RWPE1 (cell line): ENCODE measurements at places on chromosomes 5 and 9.

GRCh38 chr5:132815454-132815853, 2.4 kb downstream of the SOWAHA start:
- DNase-seq, result peak; percentile 24

- DNase-seq, result peak; percentile 16
Observed at GRCh38 chr5:118956727-118957126, 31.6 kb downstream of the DTWD2 start.

DNA sequence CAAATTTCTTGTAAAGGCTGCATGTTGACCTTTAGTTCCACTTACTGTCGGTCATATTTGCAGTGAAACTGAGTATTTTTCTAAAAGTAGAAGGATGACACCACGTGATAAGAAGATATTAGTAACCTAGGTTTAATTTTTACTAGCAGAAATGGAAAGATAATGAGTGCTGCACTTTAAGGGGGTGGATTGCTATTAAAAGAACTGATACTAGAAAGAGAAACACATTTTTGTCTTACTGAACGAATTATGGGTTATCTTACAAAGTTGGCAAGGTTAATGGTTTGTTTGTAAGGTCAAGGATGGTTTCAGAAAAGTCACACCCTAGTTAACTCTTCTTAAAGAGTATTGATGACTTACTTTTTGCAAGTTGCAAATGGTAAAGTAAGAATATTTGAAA, 2.4 kb downstream of the MACIR start:
- no peak for DNase-seq

DNA sequence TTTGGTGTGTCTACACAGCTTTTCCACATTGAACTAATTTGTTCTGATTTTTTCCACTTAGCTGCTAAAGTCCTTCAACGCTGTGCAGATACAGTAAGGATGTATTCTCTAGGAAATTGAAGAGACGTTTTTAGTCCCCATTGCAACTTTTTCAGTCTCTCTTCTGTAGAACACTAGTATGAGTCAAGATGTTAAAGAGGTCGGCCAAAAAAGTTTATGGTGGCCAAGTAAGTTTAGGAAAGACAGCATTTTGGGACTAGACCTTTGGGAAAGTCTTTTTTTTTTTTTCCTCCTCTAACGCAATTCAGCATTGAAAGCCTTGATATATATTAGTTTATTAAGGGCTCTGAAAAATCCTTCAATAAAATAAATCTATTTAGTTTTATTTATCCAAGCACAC, 243.5 kb upstream of the FBXL7 start:
- DNase-seq, result no peak

DNA sequence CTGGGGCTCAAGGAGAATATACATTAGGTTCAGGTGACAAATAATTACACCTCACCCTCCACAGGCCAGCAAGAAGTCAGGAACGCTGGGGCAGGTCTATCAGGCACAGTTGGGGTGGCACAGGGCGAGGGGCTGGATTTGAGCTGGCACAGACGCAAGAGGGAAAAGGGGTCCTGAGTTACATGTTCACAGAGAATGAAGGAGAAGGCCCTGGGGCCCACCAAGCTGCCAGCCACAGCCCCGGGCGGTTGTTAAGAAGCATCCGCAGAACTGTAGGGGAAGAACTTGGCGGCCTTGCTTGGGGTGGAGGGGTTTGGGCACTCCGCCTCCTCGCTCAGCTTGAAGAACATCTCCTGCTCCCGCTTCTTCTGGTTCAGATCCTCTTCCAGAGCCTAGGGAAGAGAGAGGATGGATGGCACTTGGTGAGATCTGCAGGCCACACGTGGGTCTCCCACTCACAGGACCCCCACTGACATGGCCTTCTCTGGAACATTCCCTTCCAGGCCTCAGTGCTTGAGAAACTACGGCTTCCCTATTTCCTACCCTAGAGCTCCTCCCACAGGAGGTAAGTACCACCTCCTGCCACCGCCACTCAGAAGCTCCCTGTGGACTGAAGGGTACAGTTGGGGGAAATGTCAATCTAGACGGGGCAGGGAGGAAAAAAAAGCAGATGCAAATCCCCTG, 38.3 kb upstream of the FBXW11 start:
- no peak for DNase-seq

DNA sequence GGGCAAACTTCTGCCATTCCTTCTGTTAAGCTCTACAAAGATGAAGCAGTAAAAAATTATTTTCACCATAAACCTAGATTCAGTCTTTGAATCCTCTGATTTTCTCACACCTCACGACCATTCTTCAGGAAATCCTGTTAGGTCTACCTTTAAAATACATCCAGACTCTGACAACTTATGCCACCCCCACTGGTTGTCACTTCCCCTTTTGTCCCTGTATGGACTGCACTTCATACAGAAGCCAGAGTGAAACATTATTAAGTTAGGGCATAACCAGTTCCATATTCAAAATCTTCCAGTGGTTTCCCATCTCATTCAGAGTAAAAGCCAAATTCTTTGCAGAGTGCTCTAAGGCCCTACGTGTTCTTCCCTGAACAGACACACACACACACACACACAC, 499.8 kb downstream of the RASEF start:
- no peak for DNase-seq

DNA sequence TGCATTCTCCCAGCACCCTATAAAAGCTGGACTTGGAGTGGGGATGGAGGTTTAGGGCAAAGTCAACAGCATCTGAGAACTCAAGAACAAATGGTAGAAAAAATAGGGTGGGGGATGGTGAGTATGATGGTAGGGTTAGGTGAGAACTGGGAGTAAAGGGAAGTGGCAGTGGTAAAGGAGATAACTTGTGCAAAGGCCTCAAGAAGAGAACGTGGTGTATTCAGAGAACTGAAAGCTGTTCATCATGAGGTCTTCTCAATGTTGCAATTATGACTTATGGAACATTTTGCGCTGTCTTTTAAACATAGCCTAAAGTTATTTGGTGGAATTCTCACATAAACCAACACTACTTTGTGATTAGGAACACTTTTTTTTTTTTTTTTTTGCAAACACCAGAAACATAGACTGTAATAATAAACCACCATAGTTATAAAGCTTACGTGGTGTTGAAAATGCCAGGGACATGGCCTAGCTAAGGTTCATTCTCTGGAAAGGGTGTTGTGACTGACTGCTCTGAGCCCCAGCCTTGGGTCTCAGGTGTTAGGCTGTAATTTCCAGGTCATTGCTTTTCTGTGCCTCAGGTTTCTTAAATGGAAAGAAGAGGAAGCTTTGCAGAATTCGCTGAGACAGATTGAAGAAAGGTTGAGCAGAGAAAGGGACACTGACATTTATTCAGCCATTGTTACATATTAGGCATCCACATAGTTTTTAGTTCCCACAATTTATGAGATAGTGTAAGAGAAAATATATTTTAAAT, 19.2 kb upstream of the TXNDC8 start:
- no peak for DNase-seq

GRCh38 chr5:143920772-143921171, 108.8 kb downstream of the HMHB1 start:
- peak; percentile 36 for DNase-seq

- DNase-seq, result no peak
Observed at GRCh38 chr5:95382801-95383200, 8.4 kb upstream of the FAM81B start.

DNA sequence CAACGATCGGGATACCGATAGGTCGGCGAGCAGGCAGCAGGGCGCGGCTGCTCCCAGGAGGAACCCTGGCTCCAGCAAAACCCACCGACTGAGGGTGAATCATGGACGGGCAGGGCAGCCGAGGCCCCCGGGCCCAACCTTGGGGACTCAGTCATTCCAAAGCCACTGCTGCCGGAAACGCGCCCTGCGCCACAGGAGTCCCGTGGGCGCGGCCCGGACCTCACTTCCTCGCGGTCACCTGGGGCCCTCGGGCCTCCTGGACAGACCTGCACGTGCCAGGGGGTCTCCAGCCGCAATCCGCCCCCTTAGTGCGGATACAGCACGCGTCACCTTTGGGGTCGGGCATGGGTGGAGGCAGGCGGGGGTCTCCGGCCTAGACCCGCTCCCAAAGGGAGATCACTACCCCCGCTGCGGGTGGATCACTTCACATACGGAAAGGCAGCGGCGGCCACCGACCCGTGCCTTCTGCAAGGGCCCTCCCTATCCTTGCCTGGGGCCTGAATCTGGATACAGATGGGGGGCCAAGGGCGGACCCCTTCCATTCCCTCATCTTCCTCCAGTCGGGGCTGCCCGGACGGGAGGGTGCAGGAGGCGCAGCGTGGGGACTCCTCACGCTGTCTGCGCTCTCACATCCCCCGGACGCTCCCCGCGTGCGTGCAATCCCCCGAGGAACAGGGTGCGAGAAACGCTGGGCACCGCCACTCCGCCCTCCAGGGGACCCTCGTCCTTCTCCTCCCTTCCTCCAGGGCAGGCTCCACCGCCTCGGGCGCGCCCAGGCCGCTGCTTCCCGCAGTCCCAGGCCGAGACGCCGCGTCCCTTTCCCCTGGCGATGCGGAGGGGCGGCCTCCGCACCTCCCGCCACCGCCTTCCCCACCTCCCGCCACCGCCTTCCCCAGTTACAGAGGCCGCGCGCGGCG, 586 bp downstream of the TXN start:
- peak; percentile 59 for DNase-seq

DNA sequence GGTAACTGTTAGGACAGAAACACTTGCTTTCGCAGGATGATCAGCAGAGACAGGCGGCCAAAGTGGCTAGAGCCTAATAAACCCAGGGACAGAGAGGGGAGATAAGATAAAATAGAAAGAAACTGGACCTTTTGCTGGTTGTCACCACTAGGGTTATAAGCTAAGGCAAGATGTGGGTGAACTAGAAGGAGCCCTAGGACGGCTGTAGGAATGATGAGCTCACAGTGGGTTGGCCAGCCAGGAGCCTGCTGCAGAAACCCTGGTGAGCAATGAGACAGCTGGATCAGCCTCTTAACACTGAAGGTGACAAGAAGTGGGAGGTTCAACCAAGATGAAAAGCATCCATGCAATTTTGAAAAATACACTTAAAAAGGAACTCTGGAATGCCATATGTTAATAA, 13.5 kb downstream of the CTNND2 start:
- DNase-seq, result no peak

- peak; percentile 25 for DNase-seq
Observed at GRCh38 chr9:31674264-31674663, 710.2 kb upstream of the ACO1 start.

DNA sequence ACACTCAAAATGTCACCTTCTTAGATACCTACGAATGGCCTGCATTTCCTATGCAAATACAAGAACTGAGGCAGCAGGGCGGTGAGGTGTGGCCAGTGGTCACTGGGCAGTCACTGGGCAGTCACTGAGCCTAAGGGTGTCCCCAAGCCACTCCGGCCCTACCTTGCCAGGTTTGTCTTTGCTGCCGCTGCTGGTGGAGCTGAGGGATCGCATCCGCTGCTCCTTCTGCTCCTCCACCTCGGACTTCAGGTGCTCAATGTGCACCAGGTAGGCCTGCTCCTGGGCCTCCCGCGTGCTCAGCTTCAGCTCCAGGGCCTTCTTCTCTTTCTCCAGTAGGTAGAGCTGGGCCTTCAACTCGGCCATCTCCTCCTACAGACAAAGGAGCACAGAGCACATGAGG, 72.3 kb downstream of the DCP2 start:
- DNase-seq, result no peak

- no peak for DNase-seq
Observed at GRCh38 chr5:157155297-157155696, 10.8 kb downstream of the GARIN3 start.

DNA sequence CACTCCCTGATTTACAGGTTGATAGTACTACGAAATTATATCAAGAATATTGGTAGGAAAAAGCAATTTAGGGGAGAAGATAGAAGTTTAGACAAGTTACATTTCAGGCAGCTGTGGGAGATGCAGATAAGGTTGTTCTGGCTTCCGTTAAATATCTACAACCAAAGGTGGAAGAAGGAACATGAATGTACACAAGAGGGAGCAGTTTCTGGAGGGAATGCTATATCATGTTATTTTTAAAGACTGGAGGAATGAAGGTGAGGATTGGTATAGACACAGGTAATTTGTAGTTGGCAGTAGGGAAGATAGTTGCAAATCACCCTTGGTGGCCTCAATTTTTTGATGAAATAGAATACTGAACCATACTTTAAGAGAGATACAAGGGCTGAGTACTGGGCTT, 187.3 kb upstream of the NMUR2 start:
- DNase-seq, result peak; percentile 7

GRCh38 chr5:33408816-33409215, 31.9 kb upstream of the TARS1 start:
- DNase-seq, result no peak

DNA sequence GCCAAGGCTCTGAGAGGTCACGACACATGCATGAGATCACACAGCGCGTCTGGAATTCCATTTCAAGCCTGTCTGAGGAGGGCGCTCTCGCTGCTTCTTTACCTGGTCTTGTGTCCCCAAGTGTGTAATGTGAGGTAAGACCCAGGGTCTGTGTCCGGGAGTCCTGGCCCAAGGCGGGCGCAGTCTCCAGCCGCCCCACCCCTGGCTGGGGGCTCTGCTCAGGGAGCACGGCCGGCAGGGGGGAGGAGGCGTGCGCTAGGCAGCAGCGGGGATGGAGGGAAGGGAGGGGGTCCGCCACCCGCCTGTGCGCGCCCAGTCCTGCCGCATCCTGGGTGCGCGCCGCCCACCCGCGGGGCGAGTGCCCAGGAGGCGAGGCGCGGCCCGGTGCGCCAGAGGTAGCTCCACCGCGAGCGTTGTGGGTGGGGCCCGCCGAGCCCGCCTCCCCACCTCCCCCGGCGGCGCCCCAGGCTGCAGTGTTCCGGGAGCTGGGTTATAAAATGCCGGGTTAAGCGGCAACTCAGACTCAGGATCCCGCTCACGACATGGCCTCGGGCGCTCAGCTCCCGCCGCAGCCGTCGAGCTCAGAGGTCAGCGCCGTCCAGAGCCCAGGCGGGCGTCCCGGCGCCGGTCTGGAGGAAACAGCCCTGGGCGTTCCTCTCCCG, at the start of gene CCNI2:
Gene CCNI2 (plus strand): TSS at position 473 of the 662 bp plus-strand sequence. CDS start 70 bp downstream, at position 543.
- DNase-seq, result peak; percentile 53

DNA sequence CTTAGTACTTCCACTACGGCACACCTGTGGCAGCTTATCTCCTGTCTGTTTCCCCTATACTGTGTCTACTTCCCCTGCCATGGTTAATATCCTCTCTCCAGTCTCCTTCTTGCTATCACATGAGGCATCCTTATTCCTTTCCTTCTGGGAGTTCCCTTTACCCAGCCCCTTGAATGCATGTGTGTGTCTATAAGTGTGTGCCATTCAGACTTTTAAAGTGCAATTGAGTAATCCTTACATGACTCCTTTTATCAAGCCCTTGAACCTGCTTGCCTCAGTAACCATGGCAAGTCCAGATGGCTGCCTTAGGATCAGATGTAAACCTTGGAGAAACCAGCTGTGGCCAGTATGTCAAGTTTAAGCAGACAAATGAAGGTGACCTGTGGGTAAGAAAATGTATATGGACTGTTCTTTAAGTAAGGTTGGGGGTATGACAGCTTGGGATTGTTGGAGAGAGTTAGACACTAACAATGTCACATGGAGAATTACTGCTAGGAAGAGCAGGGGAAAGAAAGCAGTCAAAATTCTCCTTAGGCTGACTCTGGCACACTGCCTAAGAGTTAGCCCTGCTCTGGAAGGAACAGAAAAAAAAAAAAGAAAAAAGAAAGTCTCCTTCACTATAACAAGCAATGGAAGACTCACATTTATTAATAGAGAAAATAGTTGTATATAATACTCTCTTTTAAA, 142.1 kb downstream of the HINT1 start:
- no peak for DNase-seq

GRCh38 chr9:16223074-16223871, 647.2 kb downstream of the BNC2 start:
- no peak for DNase-seq
